ENCODE measurements at places on chromosomes 4 and X.
A peak's percentile ranks its signal among the peaks of the same experiment; 100 is the strongest.

DNA sequence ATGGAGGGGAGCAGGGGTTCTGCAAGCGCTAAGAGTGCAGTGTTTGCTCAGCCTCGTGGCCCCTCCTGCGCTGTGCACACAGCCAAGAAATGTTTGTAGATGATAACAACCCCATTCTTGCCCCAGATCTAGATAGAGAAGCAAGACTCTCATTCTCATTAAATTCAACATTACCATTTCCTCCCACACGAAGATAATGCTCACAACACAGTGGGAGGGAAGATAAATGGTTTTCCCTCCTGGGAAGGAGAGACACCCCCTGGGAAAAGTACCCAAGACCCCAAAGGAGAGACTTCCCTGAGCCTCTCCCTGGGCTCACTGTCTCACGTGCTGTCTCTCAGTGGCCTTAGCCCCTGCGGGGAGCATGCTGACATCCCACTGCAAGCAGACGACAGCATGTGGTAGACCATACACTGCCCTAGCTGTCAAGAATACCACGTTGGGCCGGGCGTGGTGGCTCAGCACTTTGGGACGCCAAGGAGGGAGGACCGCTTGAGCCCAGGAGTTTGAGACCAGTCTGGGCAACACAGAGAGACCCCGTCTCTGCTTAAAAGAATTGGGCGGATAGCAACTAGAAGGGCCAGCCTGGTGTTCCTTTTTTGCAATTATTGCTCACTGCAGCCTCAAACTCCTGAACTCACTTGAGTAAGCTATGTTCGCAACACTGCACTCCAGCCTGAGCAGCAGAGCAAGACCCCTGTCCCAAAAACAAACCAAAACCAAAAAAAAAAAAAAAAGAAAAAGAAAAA is 34.9 kb upstream of the IQSEC2 start:
- no peak for DNase-seq

DNA sequence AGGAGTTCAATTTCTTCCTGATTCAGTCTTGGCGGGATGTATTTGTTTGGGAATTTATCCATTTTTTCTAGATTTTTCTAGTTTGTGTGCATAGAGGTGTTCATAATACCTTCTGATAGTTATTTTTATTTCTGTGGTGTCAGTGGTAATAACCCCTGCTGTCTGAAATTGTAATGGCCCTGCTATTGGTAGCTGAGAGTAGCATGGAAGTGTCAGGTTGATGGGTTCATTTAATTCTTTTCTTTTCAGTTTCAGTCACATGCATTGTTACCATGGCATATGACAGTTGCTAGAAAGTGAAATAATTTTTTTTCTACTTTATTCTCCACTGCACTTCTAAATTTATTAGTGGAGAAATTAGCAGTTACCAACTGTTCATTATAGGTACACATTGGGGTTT is 20.7 kb downstream of the AR start:
- no peak for DNase-seq

DNA sequence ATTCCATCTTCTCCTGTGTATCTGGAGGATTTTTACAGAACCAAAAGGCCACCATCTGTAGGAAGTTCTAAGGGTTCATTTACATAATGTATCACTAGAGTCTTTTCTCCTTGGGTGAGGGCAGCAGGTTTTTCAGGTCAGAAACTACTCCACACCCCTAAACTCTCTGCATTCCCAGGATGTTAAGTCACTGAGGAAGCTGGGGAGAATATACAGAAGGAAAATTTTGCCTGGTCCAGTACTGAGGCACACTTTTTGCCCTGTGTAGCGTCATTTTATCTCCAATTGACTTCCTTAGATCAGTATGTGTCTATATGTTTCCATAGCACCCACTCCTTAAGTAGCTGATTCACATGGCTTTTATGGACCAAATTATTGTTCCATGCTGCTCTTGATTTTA is 17.0 kb downstream of the XKRX start:
- DNase-seq: no peak

GRCh38 chrX:21645431-21645830 is 12.7 kb downstream of the KLHL34 start:
- DNase-seq: peak; percentile 8

DNA sequence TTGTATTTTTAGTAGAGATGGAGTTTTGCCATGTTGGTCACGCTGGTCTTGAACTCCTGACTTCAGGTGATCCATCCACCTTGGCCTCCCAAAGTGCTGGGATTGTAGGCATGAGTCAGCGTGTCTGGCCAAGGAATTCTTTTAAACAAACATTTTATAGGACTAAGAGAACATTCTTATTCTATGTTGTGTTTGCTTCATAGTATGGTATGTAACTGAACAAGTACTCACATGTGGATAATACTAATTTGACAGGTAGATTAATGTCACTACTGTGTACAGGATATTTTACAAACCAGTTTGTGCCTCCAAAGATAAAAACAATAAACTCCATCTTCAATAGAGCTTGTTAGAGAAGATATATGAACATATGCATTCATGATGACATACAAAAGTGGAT is 1353.4 kb downstream of the PCDH7 start:
- no peak for DNase-seq

DNA sequence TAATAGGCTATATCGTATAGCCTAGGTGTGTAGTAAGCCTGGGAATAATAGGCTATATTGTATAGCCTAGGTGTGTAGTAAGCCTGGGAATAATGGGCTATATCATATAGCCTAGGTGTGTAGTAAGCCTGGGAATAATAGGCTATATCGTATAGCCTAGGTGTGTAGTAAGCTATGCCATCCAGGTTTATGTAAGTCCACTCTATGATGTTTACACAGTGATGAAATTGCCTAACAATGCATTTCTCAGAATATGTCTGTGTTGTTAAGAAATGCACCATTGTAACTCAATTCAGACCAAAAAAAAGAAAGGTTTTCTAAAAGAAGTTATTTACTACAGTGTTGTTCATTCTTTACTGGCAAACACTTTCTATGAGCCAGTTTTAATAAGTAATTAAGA is 1387.2 kb downstream of the STIM2 start:
- no peak for DNase-seq

DNA sequence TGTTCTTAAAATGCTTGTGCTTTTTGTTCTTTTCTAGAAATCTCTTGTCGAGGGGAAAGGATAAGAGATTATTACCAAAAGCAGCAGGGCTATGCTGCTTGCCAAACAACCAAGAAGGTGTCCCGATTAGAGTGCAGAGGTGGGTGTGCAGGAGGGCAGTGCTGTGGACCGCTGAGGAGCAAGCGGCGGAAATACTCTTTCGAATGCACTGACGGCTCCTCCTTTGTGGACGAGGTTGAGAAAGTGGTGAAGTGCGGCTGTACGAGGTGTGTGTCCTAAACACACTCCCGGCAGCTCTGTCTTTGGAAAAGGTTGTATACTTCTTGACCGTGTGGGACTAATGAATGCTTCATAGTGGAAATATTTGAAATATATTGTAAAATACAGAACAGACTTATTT is 81.5 kb upstream of the PACRGL start:
- DNase-seq: no peak

DNA sequence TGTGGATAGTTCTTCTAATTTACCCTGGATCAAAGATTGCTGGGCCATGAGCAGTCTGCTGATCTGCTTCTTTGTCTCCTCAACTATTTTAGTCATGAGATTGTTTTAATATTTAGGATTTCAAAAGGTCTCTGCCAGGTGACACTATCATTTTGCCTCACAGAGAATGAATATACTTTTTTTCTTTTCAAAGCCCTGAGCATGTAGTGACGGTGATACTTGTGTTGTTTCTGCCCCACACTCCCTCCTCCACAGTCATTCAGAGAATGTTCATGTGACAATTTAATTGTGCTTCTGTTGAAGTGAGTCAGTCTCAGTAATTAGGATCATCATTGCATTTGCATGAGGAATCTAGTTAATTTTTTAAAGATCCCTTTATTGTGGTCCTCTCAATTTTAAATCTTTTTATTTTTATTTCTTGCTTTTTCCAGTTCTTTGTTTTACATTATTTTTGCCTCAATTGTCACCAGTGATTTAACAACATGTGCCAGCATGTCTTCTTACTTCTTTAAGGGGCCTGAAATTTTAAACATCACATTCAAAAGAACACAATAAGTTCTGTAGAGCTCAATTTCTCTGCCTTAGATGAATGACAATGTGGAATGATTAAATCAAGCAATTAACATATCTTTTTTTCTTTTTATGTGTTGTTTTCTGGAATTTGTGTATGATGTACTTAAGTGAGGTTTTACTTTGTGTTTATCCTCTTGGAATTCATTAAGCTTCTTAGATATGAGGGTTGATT is 12.3 kb downstream of the MMRN1 start:
- DNase-seq: no peak

DNA sequence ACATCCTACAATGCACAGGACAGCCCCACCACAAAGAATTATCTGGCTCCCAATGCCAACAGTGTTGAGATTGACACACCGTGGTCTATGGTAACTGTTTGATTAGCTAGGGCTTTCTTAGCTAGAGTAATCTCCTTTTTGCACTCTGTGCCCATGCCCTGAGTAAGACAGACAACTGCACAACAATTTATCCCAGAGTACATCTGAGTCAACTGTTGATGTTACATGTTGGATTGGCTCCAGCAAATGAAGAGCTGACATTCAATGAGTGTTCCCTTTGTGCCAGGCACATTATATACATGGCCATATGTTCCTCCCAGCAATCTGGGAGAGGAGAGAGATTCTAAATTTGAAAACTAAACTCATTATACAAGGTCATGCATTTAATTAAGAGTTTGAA is 3.9 kb upstream of the FAM9C start:
- DNase-seq: no peak

Measured in NCI-H526 (cell line).